ENCODE measurements at places on chromosomes 12 and 14.

GRCh38 chr14:101236496-101237251 lies 324.6 kb upstream of the DIO3 start:
- no peak for DNase-seq

DNA sequence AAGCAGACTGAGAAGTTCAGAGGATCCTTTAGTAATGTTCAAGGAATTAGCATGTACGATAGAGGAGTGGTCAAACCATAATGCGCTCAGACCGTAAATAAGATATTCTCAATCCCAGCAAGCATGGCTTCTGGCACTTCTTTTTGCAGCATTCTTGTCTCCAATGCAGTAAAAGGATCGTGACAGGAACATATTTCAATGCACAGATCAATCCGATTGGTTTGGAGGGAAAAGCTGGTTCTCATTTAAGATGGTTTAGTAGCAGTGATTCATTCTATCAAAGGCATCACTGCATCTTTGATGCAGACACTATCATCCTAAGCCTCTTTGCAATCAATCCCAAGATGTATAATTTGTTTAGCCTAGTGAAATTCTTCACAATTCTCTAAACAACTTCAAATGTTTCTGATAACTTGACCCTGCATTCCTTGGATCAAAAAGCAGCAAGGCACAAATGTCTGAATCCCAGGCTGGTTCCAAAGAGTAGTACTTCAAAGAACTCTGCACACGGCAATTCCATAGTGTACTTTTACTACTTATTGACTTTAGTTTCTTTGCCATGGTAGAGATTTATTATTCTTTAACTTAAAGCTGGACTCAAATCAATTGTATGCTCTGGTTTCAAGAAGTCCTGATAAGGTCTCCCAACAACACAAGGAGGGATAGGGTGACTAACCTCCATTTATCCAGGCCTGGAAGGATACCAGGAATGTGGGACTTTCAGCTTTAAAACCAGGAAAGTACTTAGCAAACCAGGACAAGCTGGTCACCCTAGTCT lies 96.8 kb upstream of the MDM1 start:
- DNase-seq, result no peak

DNA sequence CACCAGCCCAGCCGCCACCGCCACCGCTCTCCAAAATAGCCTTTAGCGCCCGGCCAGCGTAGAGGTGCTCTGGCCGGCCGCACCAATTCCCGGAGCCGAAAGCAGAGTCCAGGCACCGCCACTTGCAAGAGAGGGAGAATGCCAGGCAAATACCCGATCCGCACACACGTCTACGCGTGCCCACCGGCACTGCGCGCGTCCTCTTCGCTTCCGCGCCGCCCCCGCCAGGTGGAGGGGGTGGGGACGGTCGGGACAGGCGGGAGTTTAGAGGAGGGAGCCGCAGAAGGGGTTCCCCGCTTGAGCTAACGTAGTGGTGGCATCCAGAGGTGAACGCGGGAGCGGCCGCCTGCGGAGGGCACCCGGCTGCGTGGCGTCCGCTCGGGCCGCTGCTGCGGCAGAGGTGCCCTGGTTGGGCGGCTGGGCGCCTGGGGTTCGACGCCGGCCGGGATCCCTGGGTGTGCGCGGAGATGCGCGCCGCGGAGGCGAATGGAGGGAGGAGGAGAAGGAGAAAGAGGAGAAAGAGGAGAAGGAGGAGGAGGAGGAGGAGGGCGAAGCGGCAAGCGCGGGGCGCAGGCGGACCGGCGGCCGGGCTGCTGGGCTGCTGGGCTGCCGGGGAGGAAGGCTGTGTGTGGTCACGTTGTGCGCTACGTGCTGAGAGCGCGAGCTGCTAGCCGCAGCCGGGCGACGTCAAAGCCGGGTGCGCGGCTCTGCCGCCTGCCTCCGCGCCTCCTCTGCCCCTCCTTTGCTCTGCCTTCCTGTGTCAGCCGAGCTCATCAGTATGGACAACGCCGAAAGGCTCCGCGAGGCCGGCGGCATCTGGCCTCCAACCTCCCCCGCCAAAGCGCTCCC lies at the start of gene MDGA2:
Gene MDGA2 (minus strand): TSS at position 140 of the 849 bp plus-strand sequence.
- no peak for DNase-seq

DNA sequence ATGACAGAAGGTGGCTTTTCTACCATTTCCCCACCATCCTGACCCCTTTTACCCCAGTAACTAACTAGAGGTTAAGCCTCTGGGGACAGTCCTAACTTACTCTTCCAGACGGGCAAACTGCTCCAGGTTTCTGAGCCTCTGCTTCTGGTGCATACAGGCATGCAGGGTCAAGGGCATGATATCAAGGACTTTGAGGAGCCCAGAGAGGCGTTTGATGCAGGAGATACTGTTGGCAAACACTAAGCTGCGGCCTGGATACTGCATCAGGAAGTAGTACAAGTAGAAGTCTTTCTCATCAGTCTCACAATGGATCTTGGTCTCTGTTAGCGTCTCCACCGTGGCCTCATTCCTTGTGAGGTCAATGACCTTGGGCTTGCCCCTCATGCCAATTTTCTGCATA lies 21.0 kb downstream of the DDX24 start:
- no peak for DNase-seq

- DNase-seq, result no peak
These were observed 8.5 kb upstream of the FKBP11 start for GRCh38 chr12:48933664-48934311.

All from activated CD4-positive, CD25-positive, alpha-beta regulatory T cell treated with anti-CD3 and anti-CD28 coated beads, Interleukin-2, amount 50 U/mL, for 72 hours (primary cell).